ENCODE measurements at places on chromosomes 12 and 14. TPM values are rescaled to one million over a fixed set of nuclear protein-coding genes. Genes with fewer than 3 reads are reported as not detected.
A peak's percentile ranks its signal among the peaks of the same experiment; 100 is the strongest.

DNA sequence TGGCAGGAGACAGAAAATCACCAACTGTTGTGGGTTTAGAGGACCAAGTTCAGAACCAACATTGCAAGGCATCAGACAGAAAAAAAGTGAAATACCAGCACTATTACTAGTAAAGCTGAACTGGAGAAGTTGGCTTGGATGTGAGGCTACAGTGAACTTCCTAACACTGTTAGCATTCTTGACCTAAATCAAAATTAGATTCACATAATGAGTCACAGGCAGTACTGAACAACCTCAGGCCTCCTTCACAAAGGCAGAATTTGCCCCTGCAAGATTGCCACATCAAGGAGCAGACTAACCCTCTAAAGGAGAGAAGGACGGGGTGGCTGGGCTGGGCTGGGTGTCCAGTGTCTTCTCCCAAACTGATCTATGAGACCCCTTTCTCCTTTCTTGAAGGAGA lies 539.7 kb downstream of the SNAPC1 start:
- DNase-seq = no peak

- no peak for DNase-seq
Observed at GRCh38 chr14:56787530-56787929, 22.7 kb downstream of the OTX2 start.

DNA sequence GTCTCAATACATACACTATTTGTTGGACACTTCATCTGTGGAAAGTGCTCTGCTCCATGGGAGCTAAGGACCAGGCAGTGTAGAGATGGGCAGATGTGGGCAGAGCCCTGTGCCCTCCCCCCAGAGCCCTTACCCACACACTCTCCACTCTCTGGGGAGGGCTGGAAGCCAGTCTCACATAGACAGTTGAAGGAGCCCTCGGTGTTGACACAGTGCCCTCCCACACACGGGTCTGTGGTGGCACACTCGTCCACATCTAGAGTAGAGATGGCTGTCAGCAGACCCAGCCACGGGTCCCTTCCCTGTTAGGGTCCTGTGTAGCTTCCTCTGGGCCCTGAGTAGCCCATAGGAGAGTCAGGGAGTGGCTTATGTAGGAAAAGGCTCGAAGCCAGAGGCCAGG lies 14.3 kb downstream of the ISCA2 start:
- DNase-seq = no peak

- no peak for DNase-seq
Observed at GRCh38 chr12:111780166-111780565, 13.4 kb downstream of the ALDH2 start.

- DNase-seq = no peak
Observed at GRCh38 chr12:6360578-6361490, 14.5 kb downstream of the SCNN1A start.

- no peak for DNase-seq
Observed at GRCh38 chr14:103916636-103917262, 11.5 kb upstream of the TDRD9 start.

GRCh38 chr12:45200491-45201043 lies 15.3 kb upstream of the ANO6 start:
- DNase-seq = no peak

HOXC4 gene
- total RNA-seq = 1.5 TPM

DNA sequence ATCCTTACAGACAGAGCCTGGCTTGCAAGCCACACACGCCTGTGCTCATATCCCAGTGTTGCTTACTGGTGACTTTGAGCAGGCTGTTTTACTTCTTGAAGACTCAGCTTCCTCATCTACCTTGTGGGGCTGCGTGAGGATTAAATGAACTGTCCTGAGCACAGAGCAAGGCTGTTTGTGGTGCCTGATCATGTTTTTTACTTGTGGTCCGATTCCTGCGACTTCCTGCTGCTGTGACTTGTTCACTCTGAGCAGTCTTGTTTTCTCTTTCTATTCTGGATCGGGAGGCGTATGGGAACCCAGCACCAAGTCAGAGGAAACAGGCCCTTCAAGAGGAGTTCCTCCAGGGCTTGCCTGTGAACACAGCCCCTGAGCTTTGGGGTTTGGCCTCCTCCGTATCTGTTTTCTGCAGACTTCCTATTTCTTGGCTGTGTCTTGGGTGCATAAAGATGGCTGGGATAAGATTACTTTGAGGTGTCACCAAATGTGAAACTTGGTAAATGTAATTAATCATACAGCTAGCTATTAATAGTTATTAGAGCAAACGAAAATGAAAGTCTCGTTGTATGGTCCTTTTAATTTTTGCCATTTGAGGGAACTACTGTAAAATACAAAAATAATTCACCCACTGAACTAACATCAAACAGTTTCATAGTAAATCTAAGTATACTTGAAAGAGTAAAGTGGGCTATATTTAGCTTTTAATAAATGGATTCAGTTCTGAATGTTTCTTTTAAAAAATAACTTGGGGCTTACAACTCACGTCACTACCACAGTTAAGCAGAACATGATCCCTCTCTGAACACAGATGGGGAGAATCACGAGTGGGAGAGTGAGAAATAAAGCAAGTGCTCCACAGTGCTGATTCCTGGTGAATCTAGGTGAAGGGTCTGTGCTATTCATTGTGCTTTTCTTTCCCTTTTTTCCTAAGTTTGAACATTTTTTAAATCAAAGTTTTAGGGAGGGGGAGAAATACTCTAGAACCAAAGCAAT lies 251.5 kb downstream of the FOXN3 start:
- DNase-seq = no peak

DNA sequence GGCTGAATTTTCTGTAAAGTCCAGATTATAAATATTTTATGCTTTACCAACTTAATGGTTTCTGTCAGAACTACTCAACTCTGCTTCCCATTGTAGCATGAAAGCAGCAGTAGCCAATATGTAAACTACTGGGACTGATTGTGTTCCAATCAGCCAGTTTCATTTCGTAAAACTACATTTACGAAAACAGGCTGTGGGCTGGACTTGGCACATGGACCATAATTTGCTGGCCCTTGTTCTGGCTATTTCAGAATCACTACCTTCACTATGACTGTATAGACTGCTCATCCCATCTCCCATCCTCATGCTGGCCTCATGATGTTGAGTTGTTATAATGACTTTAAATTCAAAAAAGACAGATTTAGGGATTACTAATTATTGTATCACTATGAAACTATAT lies 38.7 kb downstream of the FAR2 start:
- no peak for DNase-seq

GRCh38 chr12:5505751-5506150 lies 73.8 kb downstream of the NTF3 start:
- DNase-seq = no peak

- no peak for DNase-seq
Observed at GRCh38 chr12:10543499-10543898, 37.8 kb downstream of the EIF2S3B start.

DNA sequence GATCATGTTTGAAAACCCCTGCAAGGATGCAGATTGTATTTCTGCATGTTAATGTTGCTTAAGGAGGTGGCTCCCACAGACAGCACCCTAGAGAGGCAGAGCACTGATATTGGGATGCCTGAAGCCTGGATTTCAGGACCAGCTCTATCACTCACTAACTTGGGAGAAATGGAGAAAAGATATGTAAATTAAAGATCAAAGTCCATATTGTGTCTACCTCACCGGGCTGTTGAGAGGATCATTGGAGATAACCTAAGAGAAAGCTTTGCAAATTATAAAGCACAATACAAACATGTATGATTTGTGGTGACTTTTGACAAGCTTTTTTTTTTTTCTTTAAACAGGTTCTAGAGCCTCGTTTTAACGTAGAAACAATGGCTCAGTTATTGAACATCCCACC lies 7.6 kb upstream of the REP15 start:
- no peak for DNase-seq

GRCh38 chr14:33280646-33281045 lies 342.0 kb downstream of the NPAS3 start:
- no peak for DNase-seq

RTN1 gene
- total RNA-seq = 0.57 TPM

DAD1 gene
- total RNA-seq = 162 TPM

- DNase-seq = peak; percentile 55
Observed at GRCh38 chr12:32312049-32312670, 87.2 kb upstream of the FGD4 start.

GRCh38 chr14:95072310-95072905 lies 84.9 kb downstream of the DICER1 start:
- DNase-seq = no peak

DNA sequence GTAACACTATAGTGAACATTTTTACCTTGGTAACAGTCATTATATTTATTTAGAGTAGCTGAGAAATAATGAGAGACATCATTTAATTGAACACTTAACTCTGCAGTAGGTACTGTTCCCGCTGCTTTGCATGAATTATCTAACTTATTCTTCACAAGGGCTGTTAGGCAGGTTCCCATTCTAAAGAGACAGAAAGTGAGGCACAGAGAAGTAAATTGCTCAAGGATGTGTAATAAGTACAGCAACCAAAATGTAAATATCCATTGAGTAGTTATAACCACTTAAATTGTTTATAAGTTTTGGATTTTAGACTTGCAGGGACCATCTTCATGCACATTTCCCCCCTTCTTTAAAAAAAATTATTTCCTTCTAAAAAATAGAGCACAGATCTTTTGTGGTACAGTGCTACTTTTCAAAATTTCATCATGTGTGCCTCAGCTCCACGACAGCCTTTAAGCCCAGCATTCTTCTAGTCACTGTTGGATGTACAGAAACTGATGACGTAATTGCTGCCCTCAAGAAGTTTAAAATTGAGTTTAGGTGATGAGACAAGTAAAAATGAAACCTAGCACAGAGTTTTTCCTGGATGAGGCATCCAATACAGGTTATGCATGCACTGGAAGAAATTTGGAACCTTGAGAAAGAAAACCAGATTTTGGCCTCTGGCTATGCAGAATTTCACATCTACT lies 6.0 kb upstream of the MANSC4 start:
- no peak for DNase-seq

GRCh38 chr14:22497144-22497423 lies 91.9 kb downstream of the DAD1 start:
- no peak for DNase-seq

IL31 gene
- not detected for total RNA-seq

LGR5 gene
- not detected for total RNA-seq

GRCh38 chr12:96354326-96354725 lies 45.9 kb downstream of the CDK17 start:
- DNase-seq = no peak

DNA sequence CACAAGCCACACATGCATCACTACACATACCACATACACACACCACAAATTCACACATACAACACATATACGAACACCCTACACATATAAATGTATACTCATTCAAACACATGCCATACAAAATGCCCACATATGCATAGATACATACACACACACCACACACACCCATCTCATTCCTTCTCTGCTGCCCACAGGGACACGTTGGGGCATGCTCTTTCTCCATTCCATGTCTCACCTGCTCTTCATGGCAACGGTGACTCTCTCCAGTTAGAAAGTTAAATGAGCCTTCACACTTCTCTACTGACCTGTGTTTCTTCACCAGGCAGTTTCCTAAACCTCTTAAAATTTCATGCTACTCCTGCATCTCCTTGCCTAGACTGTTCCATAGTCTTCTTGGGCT lies 1194.8 kb downstream of the BCL11B start:
- no peak for DNase-seq

All from HCT116 (cell line).